ENCODE measurements at places on chromosomes 4 and X.

GRCh38 chr4:13218326-13218958 lies 265.7 kb downstream of the RAB28 start:
- H3K4me1 ChIP-seq = no peaks in the 10 kb centered on the region
- no peak for DNase-seq
- H3K27me3 ChIP-seq = no peaks in the 10 kb centered on the region

DNA sequence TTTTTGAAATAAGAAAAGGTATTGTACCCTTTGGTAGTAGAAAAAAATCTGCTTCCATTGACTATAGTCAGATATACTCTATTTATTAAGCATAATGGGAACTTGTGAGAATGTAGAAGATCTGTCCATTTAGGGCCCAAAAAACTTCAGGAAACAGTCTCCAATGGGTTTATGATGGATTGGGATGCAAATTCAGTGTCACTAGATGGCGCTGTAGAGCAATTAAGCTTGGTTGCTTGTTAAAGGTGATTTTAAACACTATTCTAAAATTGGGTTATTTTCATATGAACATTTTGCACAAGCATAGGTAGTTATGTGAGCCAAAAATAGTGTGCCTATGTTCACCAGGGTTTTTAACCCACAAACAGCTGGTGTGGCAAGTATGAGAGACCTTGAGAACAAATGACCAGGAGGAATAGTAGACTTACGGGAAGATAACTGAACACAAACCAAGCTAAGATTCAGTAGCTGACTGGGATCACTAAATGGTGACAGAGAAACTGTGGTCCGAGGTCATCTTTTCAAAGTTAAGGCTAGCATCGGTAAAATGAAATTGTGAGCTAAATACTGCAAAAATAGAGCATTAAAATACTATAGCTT lies 80.3 kb upstream of the LSM6 start:
- H3K27me3 ChIP-seq = no peaks in the 10 kb centered on the region
- H3K27ac ChIP-seq = no peak overlapping the region
- no peaks in the 10 kb centered on the region for H3K36me3 ChIP-seq
- no peaks in the 10 kb centered on the region for H3K4me1 ChIP-seq
- H3K4me3 ChIP-seq = no peak overlapping the region

GRCh38 chr4:124144238-124144654 lies 568.3 kb downstream of the ANKRD50 start:
- H3K36me3 ChIP-seq = no peaks in the 10 kb centered on the region
- DNase-seq = no peak
- no peak overlapping the region for H3K4me3 ChIP-seq
- H3K27ac ChIP-seq = no peak overlapping the region
- H3K27me3 ChIP-seq = no peaks in the 10 kb centered on the region
- no peaks in the 10 kb centered on the region for H3K4me1 ChIP-seq

DNA sequence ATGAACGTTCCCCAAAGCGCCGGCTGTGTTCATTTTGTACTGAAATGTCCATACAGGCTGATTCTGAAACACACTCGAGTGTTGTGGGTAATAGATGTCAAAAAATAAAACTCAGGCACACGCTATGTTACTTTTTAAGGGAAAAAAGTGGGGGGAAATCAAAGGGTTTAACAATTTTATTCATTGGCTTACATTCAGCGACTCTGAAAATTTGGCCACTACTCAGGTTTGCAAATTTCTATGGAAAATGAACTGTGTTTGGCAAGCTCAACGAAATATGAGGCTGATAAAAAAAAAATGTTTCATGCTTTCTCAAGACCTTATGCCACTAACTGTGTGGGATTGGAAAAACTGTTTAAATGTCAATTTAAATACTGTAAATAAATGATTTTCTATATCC lies 18.5 kb downstream of the AMELX start:
- H3K4me3 ChIP-seq = no peak overlapping the region
- peaks cover 3% of the 10 kb centered on the region for H3K4me1 ChIP-seq
- no peak for DNase-seq
- no peaks in the 10 kb centered on the region for H3K27me3 ChIP-seq
- no peak overlapping the region for H3K27ac ChIP-seq

GRCh38 chrX:136030303-136031191 lies 45.3 kb downstream of the SLC9A6 start:
- H3K27me3 ChIP-seq = no peaks in the 10 kb centered on the region
- H3K36me3 ChIP-seq = no peaks in the 10 kb centered on the region
- no peak overlapping the region for H3K4me3 ChIP-seq
- H3K27ac ChIP-seq = no peak overlapping the region
- DNase-seq = no peak
- H3K4me1 ChIP-seq = no peaks in the 10 kb centered on the region

Measured in H1 (cell line).